ENCODE measurements at places on chromosomes 13 and 19. TPM values are rescaled to one million over a fixed set of nuclear protein-coding genes. Genes with fewer than 3 reads are reported as not detected.
A peak's percentile ranks its signal among the peaks of the same experiment; 100 is the strongest.

GRCh38 chr13:57740719-57741118, 109.2 kb downstream of the PCDH17 start:
- DNase-seq: no peak

DNA sequence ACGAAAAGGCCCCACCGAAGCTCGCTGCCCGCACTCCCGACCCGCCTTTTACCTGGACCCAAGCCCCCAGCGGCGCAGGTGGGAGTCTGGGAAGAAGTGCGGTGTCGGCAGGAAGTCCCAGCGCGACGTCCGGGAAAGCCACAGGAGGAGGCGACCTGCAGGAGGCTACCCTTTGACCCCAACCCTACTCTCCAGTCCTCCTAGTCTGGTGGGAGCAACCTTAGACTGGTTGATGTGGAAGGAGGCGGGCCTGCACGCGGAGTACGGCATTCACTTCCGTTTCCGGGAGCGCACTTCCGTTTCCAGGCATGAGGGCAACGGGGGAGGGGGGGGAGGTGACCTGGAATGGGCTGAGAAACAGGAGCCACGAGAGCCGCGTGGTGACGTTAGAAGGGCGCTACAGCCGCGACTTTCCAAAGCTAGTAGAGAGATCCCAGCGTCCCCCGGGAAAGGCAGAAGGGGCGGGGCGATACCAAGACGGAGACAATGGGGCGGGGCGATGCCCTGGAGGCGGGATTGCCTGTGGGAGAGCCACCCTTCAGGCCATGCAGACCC, 28.5 kb downstream of the ZNF266 start:
- peak; percentile 83 for DNase-seq

CLPTM1 gene
- 12.9 TPM for total RNA-seq

MBD3L3 gene
- total RNA-seq: not detected

C1QTNF9B gene
- total RNA-seq: not detected

GRCh38 chr13:75135325-75135825, 346.6 kb downstream of the TBC1D4 start:
- DNase-seq: peak; percentile 62

- DNase-seq: no peak
Observed at GRCh38 chr19:29926031-29926430, 16.0 kb upstream of the URI1 start.

- no peak for DNase-seq
Observed at GRCh38 chr13:48443442-48444208, 30.7 kb upstream of the LPAR6 start.

GRCh38 chr13:110268576-110269185, 38.3 kb downstream of the COL4A1 start:
- no peak for DNase-seq

DNA sequence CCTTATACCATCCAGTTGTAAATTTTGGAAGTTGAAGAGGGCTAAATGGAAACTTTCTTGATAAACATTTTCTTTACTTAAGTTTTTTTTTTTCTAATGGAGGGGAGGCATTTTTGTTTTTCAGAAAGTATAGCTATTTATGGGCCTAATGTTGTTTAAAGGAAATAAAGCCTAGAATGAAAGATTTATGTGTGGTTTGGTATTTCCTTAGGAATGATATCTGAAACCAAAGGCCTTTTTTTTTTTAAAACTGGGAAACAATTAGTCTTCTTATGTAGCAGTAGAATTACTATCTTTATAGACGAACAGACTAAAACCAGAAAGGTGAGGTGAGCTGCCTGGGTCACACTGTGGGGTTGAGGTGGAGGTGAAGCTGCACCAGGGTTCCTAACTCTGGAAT, 80.1 kb downstream of the ESD start:
- DNase-seq: no peak
